ENCODE measurements at places on chromosomes 12 and 14. TPM values are rescaled to one million over a fixed set of nuclear protein-coding genes. Genes with fewer than 3 reads are reported as not detected.

- no peak for DNase-seq
Measured at GRCh38 chr12:79006306-79006705, 141.7 kb downstream of the SYT1 start.

DNA sequence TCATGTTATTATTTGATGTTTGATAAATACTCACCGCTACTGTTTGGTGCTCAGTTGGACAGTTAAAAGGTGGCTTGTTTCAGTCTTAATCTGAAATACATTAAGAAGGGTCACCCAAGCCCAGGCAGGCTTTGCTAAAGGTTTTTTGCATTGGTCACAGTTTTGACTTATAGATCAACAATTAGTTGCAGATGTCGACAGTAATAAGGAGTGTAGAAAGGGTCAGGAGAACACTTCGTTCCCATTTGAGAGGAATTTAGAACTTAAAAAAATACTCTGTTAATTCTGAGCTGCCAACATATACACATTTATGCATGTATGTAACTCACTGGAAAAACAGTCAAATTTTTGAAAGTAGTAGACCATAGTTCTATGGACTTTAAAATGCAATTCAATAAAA, 130.3 kb downstream of the TMEM30B start:
- DNase-seq, result no peak

DNA sequence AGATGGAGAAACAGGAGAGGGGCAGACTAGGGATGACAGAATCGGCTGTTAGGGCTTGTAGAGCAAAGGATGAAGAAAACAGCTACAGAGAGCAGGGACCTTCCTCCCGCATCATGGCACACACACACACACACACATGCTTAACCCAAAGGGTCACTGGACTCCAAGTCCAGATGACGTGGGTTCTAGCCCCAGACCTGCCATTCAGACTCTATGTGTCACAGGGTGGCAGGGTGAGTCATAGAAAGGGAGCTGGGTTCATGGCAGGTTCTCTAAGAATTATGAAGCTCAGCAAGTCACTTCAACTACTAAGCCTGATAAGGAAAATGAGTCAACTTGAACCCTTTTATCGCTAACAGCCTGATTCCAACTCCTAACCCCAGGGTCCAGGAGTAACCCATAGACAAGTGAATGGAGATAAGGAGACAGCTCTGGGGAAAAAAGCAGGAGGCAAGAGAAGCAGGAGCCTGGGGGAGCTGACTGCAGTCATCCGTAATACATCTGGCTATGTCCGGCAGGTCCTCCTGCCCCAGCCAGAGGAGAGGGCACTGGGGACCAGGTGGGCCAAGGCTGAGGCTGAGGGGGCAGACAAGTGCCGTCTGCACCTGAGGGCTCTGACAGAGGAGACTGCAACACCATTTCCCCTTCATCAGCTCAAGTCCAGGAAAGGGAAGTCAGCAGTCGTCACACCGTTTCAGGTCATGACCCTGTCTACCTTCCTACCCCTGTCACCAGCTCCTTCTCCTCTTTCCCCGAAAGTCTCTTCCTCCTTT, 3.6 kb upstream of the TNFRSF1A start:
- DNase-seq, result peak; percentile 88

SIRT4 gene
- total RNA-seq, result 0.39 TPM

- no peak for DNase-seq
Measured at GRCh38 chr14:96098309-96098998, 59.3 kb downstream of the C14orf132 start.

DNA sequence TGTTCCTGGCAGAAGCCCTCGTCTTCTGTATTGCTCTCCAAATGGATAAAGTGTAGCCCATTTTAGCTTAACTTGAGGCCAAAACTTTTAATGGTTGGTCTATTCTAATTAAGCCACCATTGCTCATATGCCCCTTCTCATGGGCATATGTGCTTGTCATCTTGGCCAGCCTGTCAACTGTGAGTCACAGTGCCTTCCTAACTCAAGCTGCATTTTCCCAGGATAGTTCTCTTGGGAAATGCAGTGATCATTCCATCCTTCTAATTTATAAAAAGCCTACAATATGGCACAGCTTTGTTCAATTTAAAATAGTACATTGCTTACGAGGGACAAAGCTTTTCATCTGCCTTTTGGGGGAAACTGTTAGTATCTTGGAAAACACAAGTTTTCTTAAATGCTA, 6.6 kb downstream of the PTHLH start:
- DNase-seq, result no peak

DNA sequence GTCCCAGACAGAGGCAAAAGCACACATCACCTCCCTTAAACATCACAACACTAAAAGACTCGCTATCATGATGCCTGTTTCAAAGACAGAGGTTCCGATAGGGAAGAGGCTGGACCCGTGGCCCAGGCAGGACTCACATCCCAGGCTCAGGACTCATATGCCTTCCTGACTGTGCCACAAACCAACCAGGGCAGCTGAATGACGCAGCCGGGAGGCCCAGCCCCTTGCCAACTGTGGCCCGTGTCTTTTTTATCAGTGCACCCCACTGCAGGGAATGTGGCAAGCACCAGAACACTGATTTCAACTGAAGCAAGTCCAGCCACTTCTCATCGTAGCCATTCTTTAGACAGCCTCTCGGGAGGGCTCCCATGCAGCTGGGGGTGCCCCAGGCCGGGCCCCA, 132.3 kb downstream of the KSR2 start:
- no peak for DNase-seq

All from aorta (tissue), 5 donors.